ENCODE measurements at places on chromosomes 7 and 10.
A peak's percentile ranks its signal among the peaks of the same experiment; 100 is the strongest.

GRCh38 chr7:4682621-4683042, 537 bp downstream of the FOXK1 start:
- no peak for DNase-seq

DNA sequence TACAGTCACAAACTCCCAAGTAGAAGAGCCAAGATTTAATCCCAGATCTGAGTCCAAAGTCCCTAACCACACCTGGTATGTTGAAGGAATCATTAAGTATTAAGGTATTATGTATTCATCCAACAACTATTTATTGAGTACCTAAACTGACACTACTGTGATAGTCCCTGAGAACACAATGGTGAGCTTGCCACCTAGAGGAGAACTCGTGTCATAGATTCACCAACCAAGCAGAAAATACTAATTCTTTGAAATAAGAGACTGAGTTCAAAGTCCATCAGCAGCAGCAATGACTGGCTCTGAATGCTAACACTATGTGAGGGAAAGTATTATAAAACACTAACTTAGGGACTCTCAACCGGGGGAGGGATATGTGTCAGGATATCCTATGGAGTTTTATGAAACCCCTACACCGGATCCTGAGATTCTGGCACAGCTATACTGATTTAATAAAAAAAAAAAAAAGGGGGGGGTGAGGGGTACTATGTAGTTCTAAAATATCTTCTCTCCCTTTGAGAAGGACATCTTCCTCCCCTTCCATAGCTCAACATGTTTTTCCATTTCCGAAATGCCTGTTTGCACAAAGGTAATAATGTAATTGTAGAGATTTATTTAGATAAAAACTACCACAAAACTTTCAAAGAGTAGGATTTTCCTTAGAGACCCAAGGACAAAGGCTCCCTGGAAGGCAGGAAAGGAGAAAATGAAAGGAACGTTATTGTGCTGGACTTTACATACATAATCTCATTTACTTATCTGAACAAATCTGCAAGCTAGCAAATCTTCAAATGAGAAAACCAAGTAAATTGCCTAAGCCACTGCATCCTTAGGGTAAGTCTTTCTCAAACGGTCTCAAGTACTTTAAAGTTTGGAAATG, 1.6 kb downstream of the NCOA4 start:
- DNase-seq: peak; percentile 50

DNA sequence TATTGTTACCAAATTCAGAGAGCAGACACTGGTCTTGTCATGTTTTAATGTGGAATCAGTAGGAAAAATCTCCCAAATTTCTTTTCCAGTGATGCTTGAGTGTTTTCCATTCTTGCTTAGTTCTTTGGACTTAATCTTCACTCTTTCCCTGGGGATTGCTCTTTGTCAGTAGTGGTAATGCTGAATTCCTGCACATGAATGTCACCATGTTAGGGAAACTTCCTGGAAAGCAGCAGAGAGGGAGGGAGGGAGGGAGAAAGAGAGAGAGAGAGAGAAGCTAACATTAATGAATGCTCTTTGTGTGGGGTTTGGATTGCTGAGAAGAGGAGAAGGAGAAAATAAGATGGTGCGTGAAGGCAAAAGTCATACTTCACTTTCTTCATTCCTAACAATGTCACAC, 295.3 kb upstream of the COBL start:
- DNase-seq: no peak

- no peak for DNase-seq
Observed at GRCh38 chr7:83681200-83681778, 32.4 kb upstream of the SEMA3E start.

DNA sequence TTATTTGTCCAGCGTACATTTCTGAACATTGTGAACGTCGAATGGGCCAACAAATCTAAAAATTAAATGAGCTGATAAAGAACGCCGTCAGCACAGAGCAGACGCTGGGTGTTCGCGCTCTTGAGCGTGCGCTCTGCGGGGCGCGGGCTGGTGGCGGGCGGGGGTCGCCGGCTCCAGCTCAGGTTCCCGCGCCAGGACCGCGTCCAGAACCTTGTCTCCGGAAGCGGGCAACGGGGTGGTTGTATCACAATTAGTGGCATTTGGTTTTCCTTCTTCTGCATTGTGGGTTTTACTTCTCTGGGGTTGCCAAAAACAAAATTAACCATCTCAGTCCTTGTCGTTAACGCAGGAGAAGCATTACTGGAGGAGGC, 2.4 kb downstream of the CYP2E1 start:
- no peak for DNase-seq

GRCh38 chr7:36076074-36076473, 77.0 kb upstream of the EEPD1 start:
- no peak for DNase-seq

DNA sequence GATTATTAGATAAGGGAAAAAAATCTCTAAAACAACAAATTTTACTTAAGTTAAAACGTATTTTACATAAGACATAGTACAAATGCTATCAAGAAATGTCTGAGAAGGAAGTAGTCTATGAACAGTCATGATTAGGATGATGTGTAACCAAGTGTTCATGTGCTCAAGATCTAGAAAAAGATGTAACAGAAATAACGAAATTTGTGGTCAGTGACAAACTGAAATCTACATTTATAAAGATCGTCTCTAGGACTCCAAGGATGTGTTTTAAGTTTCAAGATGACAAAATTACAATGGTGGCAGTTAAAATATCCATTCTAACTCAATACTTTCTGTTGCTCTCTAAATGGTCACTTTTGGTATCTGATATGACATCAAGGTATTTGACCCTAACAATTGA, 17.2 kb downstream of the PPP3CB start:
- no peak for DNase-seq

DNA sequence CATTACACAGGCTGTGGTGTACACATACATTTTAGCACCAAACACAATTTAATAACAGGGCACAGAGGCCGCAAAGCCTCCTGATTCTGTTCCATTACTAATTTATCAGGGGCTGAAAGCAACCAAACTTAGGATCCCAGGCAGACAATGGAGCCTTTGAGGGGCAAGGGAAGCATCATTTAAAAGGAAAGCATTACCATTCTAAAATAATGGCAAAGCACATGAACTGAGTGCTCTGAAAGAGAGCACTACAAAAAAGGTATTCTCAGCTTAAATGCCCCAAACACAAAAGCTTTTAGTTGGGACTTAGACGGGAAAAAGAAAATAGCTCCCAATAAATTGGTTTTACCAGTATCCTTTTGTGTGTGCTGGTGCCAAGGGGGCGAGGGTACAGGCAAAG, 282.0 kb upstream of the ETV1 start:
- DNase-seq: no peak

GRCh38 chr7:113010377-113010776, 76.2 kb downstream of the GPR85 start:
- no peak for DNase-seq

GRCh38 chr10:49324711-49325110, 25.7 kb downstream of the C10orf71 start:
- no peak for DNase-seq

- no peak for DNase-seq
Observed at GRCh38 chr10:94416896-94417295, 14.6 kb downstream of the TBC1D12 start.

- no peak for DNase-seq
Observed at GRCh38 chr10:70782746-70783680, 2.2 kb downstream of the TBATA start.

DNA sequence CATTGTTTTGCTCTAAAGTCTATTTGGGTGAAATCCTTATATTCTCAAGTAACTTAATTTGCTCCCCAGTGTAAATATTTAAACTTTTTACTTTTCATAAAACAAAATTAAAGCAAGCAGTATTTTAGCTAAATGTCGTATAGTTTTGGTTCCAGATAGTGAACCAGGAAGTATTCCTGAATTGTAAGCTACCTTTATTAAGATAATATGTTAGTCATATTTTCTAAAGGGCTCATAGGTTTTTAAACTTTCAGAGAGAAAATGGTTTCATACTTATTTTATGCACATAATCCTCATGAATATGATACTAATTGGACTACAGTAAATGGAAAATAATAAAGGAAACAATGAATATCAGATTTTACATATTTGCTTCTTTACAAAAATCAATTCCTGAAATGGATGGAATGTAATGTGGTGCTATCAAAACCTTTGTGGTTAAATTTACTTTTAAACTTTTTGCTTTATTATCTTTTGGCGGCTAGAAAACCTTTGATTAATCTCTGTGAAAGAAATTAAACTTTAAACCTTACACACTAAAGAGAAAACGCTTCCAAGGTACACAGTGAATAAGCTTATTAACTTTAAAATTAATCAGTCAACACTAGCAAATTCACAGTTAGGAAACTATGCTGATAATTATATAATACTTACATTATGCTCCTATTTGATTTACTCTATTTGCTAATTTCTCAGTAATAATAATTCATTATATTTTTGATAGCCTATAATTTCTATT, 76.6 kb upstream of the RHOBTB1 start:
- DNase-seq: no peak

- no peak for DNase-seq
Observed at GRCh38 chr10:131805696-131806095, 95.1 kb upstream of the PPP2R2D start.

DNA sequence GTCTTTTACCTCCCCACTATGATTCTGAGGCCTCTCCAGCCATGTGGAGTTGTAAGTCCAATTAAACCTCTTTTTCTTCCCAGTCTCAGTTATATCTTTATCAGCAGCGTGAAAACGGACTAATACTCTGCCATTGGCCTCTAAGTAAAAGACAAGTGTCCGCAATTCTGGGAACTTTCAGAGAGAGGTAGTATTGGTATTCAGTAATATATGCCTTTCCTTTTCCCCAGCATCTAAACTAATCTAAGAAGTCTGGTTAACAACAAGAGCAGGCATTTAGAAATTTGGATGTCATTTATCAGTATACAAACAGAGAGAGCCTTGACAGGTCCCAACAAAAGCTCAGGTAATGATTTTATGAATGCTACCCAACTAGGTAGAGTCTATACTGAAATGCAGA, 95.2 kb downstream of the ATE1 start:
- DNase-seq: no peak

DNA sequence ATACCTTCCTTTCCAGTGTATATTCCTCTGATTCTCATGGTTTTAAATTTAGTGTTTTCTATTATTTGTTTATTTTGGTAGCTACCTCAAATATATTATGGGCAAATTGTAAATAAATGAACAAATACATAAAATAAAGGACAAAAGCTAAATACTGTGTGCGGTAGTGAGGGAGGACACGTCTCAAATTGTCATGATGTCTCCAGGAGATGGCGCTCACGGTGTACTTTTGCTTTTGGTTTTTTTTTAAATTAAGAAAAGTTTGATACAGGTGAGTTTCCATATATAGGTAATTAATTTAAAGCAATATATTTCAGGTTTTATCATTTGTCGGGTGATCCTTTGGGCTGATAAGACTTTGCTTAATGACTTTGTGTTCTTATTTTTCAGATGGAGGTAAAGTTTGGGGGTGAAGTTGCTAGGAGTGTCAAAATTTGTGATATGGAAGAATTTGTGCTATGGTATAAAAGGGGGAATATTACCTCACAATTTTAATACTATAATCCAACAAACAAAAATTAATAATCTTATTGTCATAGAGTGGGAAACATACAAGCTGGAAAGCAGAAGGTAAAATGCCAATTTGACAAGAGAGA, 68.4 kb upstream of the TMEM229A start:
- no peak for DNase-seq

DNA sequence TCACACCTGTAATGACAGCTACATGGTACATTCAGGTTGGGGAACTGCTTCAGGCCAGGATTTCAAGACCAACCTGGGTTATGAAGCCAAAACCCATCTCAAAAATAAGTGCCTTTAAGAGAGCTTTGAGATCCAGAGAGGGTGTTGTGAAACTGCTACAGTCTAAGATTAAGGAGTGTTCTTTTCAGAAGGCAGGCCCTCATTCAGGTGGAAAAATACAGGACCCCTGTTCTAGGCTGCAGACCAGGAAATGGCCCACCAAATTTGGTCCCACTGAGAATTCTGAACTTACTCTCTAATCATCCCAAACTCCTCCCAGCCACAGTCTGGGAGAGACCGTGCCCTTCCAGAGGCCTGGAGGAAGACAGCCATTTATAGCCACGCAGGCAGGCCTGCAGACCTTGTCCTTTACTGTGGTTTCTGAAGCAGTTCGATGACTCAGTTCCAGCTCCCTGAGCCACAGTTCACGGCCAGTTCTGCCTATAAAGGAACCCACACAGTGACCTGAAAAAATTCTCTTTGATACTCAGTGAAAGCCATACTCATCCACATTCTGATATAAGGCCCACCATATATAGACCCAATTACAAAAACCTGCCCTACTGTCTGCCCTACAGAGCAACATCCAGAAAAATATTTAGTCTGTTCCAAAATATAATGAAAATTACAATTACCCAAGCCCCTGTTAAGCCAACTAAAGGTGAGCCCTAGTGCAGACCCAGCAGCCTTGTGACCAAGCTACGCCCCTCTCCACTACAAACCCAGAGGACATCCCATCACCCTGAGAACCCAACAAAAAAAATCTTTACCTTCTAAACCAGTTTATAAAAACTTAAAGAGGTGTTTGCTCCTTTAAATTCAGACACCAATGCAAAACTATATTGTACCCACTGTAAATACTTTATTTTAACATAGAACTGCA, 21.2 kb downstream of the ZNF680 start:
- no peak for DNase-seq

DNA sequence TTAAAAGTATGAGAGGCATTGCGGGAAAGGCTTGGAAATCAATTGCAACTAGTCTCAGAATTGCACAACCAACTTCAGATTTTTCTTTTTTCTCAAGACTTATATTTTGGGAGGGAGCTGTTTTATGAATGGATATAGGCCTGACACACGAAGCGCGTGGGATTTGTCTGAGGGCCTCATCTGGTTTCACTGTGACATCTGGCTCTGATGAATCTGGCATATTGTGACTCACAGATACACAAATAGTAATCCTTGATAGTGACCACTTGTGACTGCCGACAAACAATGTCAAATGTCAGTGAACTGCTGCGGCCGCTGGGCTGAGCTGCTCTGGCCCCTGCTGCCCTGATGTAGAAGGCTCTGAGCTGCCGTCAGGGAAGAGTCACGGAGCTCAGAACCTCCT, 655.1 kb downstream of the INHBA start:
- DNase-seq: no peak

DNA sequence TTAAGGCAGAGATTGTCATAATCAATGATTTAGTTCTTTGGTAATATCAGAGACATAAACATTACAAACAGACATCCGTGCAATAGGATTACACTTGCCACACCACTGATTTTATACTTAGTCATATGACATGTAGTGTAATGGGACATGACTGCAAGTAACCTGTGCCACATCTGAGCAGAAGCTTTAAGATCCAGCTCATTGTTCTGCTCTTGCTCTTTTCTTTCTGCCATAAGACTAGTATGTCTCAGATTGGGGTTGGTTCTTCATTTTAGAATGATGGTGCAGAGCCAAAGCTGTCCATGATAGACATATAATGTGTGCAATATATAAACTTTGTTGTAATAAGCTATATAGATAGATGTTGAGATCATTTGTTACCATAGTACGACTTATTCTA, 119.7 kb upstream of the SEMA3A start:
- DNase-seq: no peak
